Skeletal muscle tissue (tissue), 5 donors: ENCODE measurements at places on chromosomes 4 and X. TPM values are rescaled to one million over a fixed set of nuclear protein-coding genes. Genes with fewer than 3 reads are reported as not detected.

The ZNF41 gene
- 6.3 TPM for total RNA-seq

The TMEM47 gene
- total RNA-seq = 54.8 TPM

The SUPT20HL2 gene
- total RNA-seq = not detected

The SLC10A4 gene
- 2.6 TPM for total RNA-seq

The EVC2 gene
- 5.2 TPM for total RNA-seq

The HSFX4 gene
- total RNA-seq = not detected

The KLHL15 gene
- total RNA-seq = 16.2 TPM

The ZNF595 gene
- 16.2 TPM for total RNA-seq

The TLR3 gene
- 1.0 TPM for total RNA-seq

The HSFX3 gene
- not detected for total RNA-seq

The SPATA4 gene
- 0.52 TPM for total RNA-seq
